Fibroblast of skin of scalp (primary cell): ENCODE measurements at places on chromosomes 5 and 9.

DNA sequence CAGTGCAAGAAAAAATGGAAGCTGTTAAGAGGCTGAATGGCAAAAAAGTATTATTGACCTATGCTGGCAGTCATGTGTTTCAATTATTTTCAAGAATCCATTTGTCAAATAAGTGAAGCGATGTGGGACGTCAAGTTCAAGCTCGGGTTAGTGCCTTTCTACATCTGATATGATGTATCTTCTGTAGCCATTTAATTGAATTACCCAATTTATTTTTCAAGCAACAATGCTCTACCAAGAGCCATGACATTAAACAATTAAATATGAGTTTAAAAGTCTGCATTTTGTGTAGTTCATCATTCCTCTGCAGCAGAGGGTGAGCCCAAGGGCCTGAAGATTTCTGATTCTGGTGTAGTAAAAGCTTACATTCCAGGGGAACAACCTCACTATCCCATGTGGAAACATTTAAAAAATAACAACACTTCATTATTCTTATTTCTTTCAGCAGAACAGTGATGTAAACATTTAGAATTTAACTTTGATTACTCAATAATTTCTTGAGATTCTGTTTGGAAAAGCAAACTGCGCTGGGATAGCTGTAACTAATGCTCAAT lies 619.7 kb upstream of the ARRDC3 start:
- peak; percentile 1 for DNase-seq

DNA sequence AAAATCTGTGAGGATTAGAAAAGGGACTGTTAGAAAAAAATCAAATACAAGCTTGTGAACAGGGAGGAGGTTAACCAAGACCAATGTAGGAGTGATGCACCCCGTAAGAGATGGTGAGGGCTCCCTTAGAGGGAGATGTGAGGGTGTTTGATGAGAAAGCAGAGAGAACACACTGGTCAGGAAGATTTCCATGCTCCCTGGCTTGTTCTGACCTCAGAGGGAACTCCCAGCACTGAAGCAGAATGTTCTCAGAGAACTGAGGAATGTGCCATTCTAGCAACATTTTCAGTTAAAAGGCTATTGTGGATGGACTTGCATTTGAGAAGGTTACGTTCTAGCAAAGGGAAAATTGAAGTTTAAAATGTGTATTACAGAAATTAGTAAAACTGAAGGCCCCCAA lies 110.6 kb downstream of the HTR4 start:
- DNase-seq = no peak

DNA sequence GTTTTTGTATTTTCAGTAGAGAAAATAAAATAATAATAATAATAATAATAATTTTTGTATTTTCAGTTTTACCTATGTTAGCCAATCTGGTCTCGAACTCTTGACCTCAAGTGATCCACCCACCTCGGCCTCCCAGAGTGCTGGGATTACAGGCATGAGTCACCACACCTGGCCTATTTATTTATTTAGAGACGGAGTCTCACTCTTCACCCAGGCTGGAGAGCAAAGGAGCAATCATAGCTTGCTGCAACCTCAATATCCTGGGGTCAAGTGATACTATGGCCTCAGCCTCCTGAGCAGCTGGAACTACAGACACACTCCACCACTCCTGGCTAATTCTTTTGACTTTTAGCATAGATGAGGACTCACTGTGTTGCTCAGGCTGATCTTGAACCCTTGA lies 167.5 kb downstream of the TLE1 start:
- DNase-seq = no peak

DNA sequence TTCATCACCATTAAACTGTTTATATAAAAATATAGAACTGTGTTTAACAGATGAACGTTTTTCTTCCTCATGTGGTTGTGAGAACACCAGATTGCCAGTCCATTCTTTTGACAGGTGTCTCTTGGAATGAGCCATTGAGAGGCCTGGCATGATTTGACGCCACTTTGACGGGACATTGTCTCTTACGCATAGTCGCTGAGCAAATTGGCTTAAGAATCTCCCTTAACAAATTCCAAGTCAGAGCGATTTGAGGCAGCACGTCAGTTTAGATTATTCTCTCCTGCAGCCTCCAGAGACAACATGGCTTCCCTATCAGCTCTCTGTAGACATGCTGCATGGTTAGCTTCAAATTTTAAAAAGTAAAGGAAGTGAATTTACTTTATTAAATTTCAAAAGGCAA lies 510.7 kb upstream of the ACO1 start:
- no peak for DNase-seq

GRCh38 chr9:88781628-88782391 lies 209.5 kb upstream of the S1PR3 start:
- peak; percentile 66 for DNase-seq

DNA sequence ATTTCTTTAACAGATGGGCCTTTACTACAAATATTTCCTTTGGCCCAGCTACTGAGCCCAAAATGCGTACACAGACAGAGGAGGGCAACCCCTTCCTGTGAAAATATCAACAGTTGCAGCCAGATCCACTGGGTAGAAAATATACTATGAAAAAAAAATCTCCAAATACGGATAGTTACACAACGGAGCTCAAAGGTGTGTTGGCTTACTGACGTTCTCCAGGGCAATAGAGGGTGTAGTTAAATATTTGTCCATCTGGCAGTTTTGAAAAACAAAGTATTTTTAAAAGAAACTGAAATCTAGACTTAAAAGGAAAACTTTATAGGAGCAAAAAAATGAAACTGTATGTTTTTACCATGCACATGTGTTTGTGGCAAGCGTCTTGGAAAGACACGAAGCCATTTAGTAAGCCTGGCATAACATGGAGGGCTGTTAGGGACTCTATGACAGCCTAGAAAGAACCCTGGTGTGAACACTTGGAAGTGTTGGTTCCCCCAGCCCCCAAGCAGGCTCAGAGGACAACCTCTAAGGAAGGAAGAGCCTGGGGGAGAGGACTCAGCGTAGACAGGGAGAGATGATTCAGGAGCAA lies 157.8 kb upstream of the TRPM3 start:
- DNase-seq = no peak

DNA sequence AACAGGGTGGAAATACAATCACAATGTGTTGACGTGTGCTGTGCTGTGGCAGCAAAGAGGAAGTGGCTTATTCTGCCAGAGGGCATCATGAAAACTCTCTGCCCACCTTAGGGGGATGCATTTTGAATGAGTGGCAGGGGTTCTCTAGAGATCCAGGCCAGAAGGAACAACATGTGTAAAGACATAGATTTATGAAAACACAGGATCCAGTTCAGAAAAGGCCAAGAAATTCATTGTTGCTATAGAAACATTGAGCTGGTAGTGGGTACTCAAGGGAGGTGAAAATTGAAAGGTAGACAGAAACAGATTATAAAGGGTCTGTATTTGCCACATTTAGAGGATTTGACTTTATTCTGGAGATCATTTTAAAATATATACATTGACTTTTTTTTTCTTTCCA lies 417.7 kb downstream of the ENC1 start:
- no peak for DNase-seq

DNA sequence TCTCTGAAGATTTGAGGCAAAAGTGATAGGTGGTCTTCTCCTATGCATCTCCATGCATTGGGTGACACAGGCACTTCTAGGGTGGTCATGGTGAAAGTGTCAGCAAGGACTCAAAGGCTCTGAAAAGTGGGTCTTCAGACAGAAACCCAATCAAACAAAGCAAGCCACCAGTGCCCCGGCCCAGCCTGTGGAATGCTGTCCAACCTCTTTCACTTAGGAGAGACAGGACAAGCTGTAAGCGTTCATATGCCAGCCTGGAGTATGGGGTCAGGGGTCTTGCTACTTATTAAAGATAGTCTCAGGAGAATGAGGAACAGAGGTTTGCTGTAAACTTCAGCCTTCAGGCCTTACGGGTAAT lies 324.5 kb downstream of the GADD45G start:
- DNase-seq = no peak

DNA sequence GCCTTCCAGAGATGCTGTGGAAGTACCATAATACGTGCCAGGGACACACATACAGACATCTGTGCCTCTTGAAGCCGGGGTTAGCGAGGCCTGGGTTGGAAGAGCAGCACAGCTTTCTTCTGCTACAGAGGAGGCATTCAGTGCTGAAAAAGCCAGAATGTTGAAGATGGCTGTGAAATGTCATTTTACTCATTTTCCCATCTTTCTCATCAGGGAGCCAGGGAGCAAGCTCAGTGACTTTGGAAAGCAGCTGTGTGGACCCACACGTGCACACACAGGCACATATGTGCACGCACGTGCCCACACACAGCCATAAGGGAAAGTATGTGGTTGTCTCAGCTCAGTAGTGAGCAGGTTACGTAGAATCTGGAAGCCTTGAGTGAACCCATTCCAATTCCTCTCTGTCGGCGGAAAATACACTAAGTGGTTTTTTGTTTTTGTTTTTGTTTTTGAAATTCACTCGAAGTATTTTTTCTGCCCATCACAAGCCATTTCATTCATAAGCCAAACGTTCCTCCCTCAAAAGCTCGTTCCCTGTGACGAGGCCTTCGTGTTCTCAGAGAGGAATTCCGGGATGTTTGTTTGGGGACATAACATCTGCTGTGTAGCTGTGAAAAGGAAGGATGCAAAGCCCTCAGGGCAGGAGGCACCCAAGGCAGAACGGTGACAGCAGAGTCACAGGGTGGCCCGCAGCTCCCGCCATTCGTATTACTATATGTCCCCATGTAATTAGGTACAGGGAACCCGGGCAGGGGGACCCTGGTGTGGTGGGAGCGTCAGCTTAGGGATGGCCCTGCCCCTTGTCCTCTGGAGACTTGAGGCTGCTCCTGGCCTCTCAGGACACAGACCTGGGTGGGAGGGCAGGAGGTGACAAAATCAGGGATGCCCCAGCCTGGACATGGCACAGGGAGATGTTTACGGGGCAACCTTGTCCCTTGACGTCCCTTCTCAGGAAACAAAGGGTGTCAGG lies 29.0 kb upstream of the ANKRD33B start:
- DNase-seq = no peak

DNA sequence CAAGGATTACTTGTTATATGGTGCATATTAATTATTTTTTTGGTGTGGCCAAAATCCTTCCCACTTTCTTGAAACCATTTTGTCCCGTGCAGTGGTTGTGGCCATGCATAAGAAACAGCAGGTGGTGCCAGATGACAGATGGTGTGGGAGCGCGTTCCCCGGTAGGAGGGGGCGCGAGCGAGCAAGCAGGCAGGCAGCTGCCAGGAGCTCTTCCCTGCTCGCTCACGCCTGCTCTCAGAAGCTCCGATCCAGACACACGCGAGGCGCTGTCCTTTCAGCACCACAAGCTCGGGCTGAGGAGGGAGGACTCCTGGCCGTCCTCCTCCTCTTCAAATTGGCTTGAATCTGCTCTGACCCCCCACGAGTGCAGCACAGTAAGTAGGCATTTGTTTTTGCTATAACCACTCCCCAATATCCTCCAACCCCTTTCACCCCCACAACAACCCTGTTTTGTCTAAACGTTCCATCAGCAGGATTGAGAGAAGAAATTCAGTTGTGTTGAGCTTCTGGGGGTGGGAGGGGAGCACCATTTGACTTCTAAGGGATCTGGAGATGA lies at the start of gene NSG2:
Gene NSG2, plus strand, starts transcription at position 237 of the 556 bp plus-strand sequence. CDS start 1,050 bp downstream, outside the sequence.
- DNase-seq = peak; percentile 88

DNA sequence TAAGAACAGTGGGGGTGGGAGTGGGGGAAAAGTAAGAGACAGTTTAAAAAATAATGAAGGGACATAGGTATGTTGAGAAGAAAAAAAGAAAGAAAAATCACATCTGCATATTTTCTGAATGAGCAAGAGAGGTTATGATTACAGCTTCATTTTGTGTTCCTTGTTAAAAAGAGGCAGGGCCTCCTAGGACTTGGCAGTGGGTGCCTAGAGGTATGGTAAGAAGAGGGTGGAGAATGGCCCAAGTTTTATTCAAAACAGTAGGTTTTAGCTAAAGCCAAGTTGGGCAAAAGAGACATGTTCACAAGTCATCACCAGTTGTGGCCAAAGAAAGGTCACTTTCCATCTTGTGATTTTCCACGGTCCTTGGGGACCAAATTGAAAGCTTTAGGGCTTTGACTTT lies 643.4 kb downstream of the CCDC171 start:
- DNase-seq = no peak

DNA sequence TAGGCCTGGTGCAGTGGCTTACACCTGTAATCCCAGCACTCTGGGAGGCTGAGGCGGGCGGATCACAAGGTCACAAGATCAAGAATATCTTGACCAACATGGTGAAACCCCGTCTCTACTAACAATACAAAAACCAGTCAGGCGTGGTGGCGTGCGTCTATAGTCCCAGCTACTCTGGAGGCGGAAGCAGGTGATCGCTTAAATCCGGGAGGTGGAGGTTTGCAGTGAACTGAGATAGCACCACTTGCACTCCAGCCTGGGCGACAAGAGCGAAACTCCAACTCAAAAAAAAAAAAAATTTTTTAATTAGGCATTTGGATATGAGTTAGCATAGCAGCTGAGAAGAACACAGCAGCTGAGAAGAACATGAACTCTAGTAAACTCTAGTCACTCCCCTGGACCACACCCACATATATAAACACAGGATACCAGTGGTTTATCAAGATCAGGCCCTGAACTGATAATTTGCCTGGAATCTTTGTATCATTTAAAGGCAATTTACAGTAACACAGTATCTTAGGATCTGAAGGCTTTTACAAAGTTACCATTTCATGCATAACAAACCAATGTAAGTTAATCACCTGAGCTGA lies 4.6 kb upstream of the UGCG start:
- no peak for DNase-seq

- no peak for DNase-seq
Measured at GRCh38 chr5:149567226-149567625, 14.1 kb upstream of the ARHGEF37 start.

DNA sequence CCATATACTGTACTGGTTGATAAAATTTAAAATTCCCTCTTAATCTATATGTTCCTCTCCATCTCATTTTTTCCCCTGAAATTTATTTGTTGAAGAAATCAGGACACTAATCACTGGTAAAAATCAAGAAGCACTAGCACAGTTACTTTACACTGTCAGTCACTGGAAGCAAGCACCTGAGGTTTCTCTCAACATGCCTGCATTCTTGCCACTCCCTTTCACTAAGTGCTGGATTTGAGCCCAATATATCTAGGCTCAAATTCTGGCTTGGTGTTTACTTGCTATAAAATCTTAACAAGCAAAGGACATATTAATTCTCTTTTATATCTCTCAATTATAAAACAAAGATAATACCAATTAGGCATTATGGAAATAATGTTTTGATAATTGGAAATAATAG lies 58.6 kb downstream of the DIAPH1 start:
- DNase-seq = no peak

GRCh38 chr5:143151056-143151700 lies 252.3 kb downstream of the NR3C1 start:
- DNase-seq = no peak

DNA sequence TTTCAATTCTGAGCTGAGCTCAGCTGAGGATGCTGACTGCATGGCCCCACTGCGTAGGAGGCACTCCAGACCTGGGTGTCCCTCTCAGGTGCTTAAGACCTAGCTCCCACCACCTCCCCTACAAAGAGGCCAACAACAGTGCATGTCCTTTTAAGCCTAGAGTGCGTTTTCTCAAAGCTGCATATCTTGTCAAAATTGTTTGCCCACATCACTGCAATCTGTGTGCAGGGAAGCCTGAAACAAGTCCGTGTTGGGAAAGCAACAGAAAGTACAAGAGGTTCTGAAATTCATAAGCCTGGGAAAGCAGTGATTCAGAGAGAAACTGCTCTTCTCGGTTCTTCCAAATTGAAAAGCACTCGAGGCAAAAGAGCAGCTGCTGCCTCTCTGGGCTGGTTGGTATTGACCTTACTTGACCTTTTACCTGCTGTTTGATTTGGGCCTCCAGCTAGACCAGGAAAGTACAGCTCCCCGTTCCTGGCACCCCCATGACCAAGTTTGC lies 238.4 kb downstream of the NR2F1-AS1 start:
- DNase-seq = no peak
